ENCODE measurements at places on chromosomes 12 and 14. TPM values are rescaled to one million over a fixed set of nuclear protein-coding genes. Genes with fewer than 3 reads are reported as not detected.

DNA sequence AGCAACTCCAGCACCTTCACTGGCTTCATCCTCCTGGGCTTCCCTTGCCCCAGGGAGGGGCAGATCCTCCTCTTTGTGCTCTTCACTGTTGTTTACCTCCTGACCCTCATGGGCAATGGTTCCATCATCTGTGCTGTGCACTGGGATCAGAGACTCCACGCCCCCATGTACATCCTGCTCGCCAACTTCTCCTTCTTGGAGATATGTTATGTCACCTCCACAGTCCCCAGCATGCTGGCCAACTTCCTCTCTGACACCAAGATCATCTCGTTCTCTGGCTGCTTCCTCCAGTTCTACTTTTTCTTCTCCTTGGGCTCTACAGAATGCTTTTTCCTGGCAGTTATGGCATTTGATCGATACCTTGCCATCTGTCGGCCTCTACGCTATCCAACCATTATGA is 6.8 kb downstream of the OR11G2 start:
- no peak for DNase-seq

DNA sequence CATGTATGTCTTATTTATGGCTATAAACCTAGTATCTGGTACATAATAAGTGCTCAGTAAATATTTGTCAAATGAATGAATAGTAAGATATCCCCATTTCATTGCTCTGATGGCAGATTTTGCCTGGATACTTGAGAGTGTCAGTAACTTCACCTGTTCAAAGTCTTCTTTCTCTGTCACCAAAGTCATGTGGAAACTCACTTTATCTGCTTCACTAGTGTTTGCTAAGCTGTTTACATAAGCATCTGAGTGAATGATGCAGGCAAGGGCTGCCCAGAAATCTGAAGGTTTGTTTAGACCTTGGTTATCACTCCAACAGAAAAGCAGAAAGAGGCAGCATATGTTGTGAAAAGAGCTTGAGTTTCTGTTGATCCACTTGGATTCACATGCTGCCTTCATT is 4.3 kb downstream of the OR4E1 start:
- DNase-seq, result no peak

GRCh38 chr14:35696575-35696974 is 112.5 kb downstream of the RALGAPA1 start:
- DNase-seq, result no peak

ADAMTS20 gene
- not detected for total RNA-seq
